Smooth muscle cell of the brain vasculature (primary cell): ENCODE measurements at places on chromosomes 16 and 17.

DNA sequence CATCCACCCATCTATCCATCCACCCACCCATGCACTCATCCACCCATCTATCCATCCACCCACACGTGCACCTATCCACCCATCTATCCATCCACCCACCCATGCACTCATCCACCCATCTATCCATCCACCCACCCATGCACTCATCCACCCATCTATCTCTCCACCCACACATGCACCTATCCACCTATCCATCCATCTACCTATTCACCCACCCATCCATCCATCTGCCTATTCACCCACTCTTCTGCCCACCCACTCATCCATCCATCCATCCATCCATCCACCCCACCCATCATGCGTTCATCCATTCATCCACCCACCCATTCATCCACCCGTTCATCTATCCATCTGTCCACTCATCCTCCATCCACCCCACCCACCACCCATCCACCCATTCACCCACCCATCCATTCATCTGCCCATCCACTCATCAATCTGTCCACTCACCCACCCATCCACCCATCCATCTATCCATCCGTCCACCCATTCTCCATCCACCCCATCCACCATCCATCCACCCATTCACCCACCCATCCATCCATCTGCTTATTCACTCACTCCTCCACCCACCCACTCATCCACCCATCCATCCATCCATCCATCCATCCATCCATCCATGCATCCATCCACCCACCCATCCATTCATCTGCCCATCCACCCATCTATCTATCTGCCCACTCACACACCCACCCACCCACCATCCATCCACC, 35.1 kb upstream of the CBFA2T3 start:
- no peak for DNase-seq

GRCh38 chr17:50575581-50576210, 15.2 kb downstream of the CACNA1G start:
- no peak for DNase-seq

DNA sequence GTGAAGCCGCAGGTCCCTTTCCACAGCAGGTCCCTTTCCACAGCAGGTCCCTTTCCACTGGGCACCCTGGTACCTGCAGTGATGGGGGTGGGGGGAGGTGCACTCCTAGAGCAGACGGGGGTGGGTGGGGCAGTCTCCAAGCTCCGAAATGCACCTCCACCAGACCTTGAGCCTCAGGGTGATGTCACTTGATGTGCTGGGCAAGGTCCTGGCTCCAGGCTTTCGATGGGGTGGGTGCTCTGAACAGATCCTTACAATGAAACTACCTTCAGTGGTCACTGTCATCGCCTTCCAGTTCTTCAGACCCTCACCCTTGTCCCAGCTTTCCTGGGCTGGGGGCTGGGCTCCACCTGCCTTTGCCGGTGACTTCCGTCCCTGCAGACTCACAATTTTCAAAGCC, 1.5 kb upstream of the METRNL start:
- no peak for DNase-seq

DNA sequence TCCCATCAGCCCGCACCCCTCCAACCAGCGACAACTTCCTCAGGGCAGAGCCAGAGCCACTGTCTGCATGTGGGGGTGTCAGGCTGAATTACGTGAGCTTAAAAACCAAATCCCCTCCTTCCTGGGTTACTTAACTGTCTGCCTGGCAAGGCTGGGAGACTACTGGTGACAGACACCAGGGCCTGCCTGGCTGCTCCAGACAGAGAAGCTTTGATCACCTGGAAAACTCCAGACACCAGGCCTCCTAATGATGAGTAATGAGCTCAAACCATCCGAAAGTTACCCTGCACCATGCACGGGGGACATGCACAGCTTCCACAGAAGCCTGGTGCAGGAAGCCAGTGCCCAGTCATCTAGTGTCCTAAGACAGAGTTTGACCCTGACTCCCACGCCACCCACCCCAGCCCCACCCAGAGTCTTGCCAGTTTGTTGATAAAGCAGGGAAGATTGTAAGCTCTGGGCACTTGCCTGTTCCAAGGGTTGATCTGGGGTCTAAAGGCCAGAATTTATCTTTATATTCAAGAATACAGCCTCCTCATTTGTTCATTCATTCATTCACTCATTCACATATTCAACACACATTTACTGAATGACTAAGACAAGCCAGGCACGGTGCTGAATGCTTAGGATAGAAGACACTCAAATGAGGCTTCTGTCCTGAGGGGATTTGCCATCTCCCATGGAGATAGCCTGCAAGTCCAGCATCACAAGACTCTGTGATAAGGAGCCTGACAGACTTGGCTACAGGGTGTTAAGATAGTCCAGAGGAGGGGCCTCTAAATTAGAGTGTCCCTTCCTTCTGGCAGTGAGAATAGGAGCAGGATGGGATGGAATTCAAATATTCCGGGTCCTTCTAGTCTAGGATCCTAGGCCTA, 7.2 kb upstream of the CCDC182 start:
- DNase-seq: no peak

- DNase-seq: no peak
Measured at GRCh38 chr16:86410081-86410480, 100.2 kb upstream of the FOXF1 start.

- DNase-seq: no peak
Measured at GRCh38 chr17:41810659-41811548, 845 bp downstream of the P3H4 start.

DNA sequence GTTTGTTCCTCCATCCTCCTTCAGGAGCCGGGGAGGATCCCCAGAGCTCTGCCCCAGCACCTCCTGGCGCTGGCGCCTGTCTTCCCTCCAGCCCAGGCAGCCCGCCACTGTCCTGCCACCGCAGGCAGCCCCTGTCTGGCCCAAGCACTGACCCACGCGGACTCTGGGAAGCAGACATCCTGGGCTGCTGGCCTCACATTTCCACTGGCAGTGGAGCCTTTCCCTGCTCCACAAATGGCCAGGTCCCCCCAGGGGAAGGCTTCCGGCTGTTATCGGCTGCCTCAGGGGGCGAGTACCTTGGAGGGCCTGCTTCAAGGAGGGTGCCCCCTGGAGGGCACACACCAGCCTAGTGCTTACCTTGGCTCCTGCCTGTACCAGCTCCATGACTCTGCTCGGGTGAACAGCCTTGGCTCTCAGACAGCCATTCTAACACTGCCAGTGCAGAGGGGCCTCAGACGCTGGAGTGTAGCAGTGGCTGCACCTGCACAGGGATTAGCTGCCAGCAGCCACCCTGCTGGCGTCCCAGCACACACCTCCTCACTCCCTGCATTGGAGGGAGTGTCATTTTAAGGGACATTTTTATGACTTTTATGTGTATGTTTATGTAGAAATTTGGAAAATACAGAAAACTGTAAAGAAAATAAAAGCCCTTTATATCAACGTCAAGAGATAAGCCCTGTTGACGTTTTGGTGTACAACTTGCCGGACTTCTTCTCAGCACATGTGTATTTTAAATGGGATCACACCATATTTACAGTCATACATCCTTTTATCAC, 21.0 kb downstream of the ACE start:
- no peak for DNase-seq

DNA sequence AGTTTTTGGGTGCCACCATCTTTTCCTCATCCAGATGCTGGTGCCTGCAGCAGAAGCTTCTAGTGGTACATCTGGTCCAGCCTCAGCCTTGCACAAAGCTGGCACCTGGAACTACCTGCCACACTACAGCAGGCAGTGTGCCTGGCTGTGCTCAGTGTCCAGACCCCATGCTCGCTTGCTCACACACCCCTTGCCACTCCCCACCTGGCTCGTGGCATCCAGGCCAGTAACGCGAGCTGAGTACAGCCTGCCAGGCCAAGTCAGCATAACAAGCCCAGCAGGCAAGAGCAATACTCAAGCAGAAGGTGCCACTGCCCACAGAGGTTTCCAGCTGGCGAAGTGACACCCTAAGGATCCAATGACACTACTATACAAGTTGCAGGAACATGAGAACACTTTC, 29.7 kb upstream of the KIF2B start:
- DNase-seq: no peak
